ENCODE measurements at places on chromosomes 2 and 18. TPM values are rescaled to one million over a fixed set of nuclear protein-coding genes. Genes with fewer than 3 reads are reported as not detected.

Gene ITGB6
- 17.2 TPM for total RNA-seq

Gene CCDC138
- total RNA-seq, result 4.9 TPM

Gene CERS6
- 27.7 TPM for total RNA-seq

Gene QPCT
- 6.9 TPM for total RNA-seq

Gene M1AP
- 4.9 TPM for total RNA-seq

Gene DUSP2
- total RNA-seq, result 14.0 TPM

Gene MBP
- 33.6 TPM for total RNA-seq

Measured in vagina (tissue), 2 donors.